ENCODE measurements at places on chromosomes 12 and 14.

- DNase-seq = no peak
These were observed 104.6 kb downstream of the NELL2 start for GRCh38 chr12:44771485-44772021.

- peak; percentile 17 for DNase-seq
These were observed 43.7 kb downstream of the DDX11 start for GRCh38 chr12:31117203-31118011.

DNA sequence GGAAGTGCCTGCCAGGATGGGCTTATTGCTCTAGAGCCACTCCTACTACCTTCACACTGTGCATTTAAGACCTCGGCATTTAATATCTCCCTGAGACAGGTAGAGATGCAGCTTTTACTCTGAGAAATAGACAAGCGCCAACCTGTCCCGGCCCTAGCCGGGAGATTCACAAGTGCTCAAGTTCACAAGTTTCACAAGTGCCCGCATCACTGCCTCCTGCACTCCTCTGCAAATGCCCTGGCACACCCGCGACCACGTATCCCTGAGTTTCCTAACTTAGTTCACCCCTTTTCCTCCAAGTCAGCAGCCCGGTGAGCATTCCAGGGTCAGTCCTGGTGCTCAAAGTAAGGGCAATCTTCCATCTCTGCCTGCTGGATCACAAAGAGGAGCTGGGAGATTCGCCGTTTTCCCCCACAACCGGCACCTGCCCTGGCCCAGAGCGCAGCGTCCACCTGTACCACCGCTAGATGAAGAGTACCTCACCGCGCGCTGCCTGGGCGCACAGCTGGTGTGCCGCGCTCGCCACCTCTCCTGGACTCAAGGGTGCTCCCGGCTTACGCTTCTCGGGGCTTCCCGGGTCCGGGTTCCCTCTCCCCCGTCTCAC, 5.0 kb upstream of the SLC38A4 start:
- DNase-seq = no peak

DNA sequence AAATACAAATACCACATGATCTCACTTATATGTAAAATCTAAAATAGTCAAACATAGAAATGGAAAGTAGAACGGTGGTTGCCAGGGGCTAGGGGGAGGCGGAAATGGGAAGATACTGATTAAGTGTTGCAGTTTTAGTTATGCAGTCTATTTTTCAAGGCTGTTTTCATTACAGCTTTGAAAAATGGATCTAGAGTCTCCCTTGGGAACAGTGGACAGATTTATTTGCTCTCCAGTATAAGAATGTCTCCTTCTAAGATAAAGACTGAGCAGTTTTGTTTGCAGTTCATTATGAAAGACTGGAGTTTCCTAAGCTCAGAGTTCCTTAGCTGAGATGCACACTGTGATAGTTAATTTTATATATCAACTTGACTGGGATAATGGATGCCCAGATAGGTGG, 202.5 kb downstream of the KLHL28 start:
- no peak for DNase-seq

DNA sequence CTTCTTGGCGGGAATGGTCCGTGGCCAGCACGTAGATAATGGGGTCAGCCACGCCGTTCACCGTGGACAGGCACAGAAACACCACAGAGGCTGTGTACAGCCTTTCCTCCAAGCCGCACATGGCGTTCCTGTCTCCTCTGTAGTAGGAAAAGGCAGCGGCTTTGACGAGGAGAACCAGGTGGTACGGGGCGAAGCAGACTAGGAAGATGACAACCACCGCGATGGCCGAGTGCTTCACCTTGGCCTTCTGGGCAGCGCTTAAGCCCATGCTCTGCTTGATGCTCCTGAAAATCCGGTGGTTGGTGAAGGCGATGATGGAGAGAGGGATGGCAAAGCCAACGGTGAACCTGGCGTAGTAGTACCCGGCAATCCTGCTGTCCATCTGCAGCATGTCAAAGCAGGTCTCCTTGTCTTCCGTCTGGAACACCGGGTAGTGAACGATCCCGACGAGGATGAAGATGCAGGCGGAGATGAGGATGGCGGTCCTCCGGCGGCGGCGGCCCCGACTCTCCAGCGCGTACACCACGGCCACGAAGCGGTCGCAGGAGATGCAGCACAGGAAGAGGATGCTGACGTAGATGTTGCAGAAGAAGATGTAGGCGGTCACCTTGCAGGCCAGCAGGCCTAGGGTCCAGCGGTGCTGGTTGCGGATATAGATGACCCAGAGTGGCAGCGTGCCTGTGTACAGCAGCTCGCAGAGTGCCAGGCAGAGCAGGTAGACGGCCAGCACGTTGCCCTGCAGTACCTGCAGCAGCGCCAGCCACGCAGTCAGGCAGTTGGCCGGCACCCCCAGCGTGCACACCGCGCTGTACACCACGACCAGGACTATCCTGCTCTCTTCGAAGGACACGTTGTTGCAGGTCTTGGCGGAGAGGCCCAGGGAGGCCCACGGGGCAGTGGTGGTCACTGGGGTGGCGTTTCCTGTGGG, 13.8 kb downstream of the GPR132 start:
- no peak for DNase-seq

- no peak for DNase-seq
These were observed 88.7 kb downstream of the BCL11B start for GRCh38 chr14:99183311-99183710.

DNA sequence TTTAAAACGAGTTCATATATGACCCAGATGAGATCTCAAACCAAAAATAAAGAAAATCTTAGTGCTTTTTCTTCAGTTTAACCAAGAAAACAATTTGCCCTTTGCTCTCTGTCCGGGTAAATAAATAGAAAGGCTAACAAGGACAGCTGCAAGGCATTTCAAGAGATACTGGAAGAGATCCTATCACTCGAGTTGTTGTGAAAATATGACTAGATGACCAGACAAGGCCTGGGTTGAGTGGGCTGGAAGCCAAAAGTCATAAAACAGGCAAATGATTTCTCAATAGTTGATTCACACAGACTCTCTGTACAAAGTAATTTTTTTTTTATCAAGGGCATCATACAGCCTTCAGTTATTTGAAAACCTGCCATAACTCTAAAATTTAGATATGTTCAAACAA, 55.9 kb upstream of the AVPR1A start:
- no peak for DNase-seq

- no peak for DNase-seq
These were observed 12.6 kb downstream of the RXYLT1 start for GRCh38 chr12:63792338-63792737.

GRCh38 chr14:59845245-59845644, 25.3 kb downstream of the RTN1 start:
- DNase-seq = no peak

GRCh38 chr12:623172-623864, 39.9 kb downstream of the NINJ2 start:
- no peak for DNase-seq

DNA sequence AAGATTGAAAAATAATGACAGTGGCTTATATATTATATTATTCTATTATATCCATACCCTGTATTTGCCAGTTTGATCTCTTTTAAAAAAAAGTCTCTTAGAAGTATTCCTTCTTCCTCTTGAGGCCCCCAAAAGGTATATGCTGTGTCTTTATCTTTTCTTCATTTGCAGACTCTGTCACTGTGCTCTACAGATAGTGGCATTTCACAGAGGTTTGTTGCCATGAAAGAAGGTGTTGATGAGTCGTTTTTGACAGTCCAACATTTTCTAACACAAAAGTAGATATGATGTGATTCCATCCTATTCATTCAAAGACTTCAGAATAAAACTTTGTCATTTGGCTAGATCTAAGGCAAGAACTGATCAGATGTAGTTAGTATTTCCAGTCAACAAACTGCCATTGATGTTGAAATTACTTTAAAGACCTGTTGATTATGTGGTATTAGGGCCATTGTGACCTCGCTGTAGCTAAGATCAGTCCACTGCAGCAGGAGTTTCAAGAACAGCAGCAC, at the start of gene CCDC196:
Gene CCDC196, plus strand, starts transcription at position 462 of the 512 bp plus-strand sequence. CDS start 132 bp downstream, outside the sequence.
- DNase-seq = no peak

- DNase-seq = no peak
These were observed 8.9 kb upstream of the RAP1B start for GRCh38 chr12:68601767-68602166.

GRCh38 chr12:31967539-31967938, 8.3 kb downstream of the RESF1 start:
- DNase-seq = no peak

GRCh38 chr12:50105913-50106450, 2.2 kb downstream of the GPD1 start:
- no peak for DNase-seq

DNA sequence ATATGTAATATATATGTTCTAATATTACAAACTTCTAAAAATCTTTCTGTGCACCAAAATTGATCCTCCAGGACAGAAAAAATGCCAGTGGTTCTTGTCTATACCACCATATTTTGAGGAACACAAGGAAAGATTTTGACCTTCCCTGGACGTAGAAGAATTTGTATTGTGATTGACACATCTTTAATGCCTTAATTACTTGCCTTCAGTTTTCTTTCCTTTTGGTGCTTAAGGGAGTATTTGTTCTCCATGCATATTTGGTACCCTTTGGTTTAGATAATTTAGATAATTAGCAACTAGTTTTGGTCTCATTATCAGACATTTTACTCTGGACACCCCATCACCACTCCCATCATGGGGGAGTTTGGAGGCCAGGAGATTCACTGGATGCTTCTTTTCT, 27.6 kb downstream of the TRAF3 start:
- DNase-seq = no peak

DNA sequence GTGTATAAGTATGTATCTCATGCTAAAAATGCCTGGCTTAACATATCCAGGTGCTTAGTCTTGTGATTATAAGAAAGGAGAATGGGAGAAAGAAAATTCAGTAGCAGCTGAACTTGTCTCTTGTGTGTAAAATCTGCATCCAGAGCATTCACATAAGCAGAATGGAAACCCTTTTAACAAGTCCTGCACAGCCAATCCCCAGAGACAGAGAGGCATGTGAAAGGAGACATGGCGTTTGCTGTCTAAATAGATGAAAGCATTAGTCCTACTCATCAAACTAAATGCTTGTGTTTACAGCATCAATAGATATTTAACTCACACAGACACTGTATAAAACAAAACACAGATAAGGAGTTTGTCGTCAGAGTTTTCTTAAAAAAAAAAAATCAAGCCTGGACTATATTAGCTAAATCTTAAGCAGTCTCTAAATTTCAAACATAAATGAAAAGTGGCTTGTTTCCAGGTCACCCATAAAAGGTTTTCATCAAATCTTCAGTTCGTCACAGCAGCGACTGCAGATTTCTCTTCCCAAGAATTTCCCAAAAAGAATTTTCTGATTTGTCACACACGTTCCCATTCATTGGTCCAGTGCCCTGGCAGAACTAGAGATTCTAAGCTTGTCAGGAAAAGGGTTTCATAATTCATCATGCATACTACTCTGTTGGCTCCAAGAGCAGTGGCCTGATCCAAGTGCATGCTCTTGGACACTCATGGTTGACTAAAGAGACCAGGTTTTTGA, 249.2 kb downstream of the BTG1 start:
- DNase-seq = no peak

DNA sequence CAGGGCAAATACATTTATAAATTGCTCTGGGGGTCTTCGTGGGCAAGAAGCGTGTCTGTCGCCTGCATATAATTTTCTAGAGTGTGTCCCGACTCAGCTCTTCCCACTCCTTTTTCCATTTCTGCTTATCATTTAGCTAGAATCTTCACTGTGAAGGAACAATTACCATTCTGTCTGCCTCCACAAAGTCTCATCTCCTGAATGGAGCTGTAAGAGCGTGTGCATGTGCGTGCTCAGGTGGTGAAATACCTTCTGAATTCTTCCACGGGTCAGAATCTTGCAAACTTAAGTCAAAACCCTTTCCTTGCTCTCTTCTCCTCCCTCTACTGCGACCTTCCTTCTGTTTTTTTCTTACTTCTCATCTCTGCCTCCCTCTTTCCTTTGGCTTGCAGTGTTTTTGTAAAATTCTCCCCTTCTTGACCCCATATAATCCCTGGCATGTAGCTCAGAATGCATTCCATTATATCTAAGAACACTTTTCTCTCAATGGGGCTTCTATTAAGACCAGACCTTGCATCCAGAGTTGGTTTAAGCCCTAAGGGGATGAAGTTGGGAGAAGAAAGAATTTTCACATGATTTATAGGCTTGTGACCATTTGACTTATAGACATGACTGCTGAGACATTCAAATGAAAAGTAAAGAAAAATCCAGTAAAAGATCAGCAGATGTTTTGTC, 25.0 kb upstream of the GSG1 start:
- DNase-seq = no peak

DNA sequence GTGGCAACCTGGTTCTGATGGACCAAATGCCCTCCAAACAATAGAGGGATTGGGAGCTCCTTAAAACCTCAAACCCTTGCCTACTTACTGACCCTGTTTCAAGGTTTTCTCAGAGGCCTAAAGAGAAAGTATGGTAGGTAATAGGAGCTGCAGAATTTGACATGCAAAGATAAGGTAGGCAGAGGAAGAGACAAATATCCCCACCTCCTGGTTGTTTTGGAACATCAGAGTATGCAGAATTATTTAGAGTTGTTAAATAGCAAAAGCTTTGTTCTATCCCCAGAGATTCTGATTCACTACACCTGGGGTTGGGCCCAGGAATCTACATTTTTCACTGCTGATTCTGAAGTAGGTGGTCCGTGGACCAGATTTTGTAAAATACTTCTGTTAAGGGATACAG, 421.2 kb downstream of the SOX5 start:
- DNase-seq = no peak

DNA sequence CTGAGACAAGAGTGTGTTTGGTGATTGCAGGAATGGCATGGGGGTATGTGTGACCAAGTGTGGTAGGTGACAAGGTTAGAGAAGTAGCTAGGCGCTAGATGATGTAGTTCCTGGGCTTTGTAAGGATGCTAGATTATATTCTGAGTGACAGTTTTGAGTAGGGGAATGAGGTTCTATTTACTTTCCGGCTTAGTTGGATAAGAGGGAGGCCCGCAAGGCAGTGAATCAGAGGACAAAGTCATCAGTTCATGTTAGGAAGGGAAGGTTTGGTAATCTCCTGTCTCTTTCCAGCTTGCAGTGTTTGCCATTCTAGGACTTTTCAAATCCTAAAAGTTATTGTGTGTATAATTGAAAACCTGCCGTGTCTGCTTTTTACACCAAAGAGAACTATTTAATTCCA, 45.0 kb downstream of the CFAP54 start:
- DNase-seq = no peak

- no peak for DNase-seq
These were observed 89.1 kb downstream of the STXBP6 start for GRCh38 chr14:24960816-24961215.

DNA sequence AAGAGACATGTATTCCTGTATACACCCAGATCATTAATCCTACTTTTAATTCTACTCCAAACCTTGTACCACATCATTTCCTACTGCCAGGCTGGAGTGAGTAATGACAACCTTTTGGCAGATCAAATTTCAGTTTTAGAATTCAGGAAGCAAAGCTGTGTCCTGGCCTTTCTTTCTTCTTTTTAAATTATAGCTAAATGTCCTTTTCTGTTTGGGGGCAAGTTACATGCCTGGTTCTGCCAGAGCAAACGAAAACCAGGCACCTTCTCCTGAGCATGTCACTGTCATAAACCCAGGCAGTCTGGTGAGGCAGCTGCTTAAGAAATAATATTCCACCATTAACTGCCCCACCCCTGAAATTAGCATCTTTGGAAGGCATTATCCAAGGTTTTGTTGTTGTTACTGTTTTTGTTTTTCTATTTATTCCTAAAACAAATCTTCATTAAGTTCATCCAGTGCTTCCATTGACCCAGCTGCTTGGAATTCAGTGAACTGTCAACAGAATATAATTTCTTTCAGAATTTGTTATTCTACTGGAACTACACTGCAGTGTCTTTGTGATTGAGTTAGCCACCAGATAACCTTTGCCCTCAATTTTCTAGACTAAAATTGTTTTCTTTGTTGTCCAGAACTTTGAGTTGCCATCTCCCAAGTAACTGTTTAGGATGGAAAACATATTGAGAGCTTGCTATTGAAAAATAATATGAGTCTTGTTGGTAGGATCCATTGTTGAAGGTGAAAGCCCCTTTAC, 33.2 kb downstream of the SAMD4A start:
- no peak for DNase-seq

All from stimulated activated CD8-positive, alpha-beta memory T cell treated with anti-CD3 and anti-CD28 coated beads, Interleukin-15, amount 100 ng/mL, for 48 hours (primary cell).